A549 treated with RU486 at 1 μM for 4 hours (cell line): ENCODE measurements at places on chromosomes 3 and 15. TPM values are rescaled to one million over a fixed set of nuclear protein-coding genes. Genes with fewer than 3 reads are reported as not detected.

WDR72 gene
- total RNA-seq: 3.2 to 7.5 TPM (median 6.7 TPM) in 5 replicates

TYRO3 gene
- total RNA-seq: 12.6 to 16.0 TPM (median 12.7 TPM) in 5 replicates

PCSK6 gene
- 8.1 to 11.0 TPM (median 10.5 TPM) in 5 replicates for total RNA-seq

MAGI1 gene
- total RNA-seq: 3.2 to 4.2 TPM (median 4.1 TPM) in 5 replicates

RTP3 gene
- total RNA-seq: not detected in 5 replicates

GP5 gene
- total RNA-seq: 0.03 TPM in 1 of 5 replicates, not detected in the others
